Stimulated activated naive CD4-positive, alpha-beta T cell treated with Interleukin-2 at 50 U/mL for 16 hours (primary cell): ENCODE measurements at places on chromosomes 4 and X.
A peak's percentile ranks its signal among the peaks of the same experiment; 100 is the strongest.

DNA sequence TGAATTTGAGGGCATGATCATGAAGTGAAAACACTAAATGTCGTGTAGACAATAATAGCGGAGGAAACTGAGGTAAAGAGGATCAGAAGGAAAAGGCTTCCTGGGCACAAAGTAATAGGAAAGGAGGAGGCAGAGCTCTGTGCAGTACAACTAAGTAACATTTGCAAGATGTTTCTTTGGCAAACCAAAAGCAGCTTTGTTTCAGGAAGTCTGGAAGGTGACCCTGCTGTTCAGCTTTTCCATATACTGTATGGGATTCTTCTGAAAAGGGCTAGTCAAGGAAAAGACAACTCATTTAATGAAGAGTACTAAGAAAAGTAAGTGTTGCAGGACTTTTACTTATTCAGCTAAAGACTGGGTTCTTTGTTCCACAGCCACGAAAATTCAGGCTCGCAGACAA lies 463.1 kb downstream of the PCDH7 start:
- no peak for DNase-seq

DNA sequence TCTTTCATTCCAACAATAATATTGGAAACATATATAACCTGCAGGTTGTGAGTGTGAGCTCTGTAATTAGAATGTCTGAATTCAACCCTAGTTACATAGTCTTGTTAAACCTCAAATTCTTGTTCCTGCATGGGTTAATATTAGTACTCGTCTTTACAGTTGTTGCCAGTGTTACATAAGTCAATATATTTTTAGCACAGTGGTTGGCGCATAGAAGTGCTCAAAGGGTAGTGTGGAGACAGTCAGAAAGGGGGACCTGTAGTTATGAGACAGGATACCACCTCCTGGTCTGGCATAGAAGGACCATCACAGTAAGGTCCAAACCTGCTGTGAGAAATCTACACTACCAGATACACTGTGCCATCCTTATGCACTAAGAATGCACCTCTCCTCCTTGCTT lies 1045.9 kb upstream of the SLIT2 start:
- no peak for DNase-seq

DNA sequence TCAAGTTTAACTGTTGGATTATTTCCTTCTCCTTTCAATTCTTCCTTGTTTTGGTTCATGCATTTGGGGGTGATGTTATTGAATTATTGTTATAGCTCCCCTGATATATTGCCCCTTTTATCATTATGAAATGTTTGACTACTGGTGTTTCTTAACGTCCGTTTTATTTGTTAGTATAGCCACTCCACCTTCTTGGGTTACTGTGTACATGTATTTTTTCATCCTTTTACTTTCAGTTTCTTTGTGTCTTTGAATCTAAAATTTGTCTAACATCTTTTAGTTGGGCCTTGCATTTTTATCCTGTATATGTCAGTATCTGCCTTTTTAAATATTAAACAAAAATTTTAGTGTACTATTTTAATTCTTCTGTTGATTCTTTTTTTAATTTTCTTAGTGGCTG lies 88.7 kb downstream of the TNIP2 start:
- DNase-seq = no peak

DNA sequence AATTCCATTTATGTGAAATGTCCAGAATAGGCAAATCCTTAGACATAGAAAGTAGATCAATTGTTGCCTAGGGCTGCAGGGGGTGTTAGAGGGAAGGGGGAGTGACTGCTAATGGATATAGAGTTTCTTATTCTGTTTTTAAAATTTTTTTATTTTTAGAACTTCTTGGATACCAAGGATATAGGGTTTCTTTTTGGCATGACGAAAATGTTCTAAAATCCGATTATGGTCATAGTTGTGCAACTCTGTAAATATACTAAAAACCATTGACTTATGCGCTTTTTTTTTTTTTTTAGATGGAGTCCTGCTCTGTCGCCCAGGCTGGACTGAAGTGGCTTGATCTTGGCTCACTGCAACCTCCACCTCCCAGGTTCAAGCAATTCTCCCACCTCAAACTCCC lies 125.2 kb upstream of the USP9X start:
- DNase-seq = no peak

DNA sequence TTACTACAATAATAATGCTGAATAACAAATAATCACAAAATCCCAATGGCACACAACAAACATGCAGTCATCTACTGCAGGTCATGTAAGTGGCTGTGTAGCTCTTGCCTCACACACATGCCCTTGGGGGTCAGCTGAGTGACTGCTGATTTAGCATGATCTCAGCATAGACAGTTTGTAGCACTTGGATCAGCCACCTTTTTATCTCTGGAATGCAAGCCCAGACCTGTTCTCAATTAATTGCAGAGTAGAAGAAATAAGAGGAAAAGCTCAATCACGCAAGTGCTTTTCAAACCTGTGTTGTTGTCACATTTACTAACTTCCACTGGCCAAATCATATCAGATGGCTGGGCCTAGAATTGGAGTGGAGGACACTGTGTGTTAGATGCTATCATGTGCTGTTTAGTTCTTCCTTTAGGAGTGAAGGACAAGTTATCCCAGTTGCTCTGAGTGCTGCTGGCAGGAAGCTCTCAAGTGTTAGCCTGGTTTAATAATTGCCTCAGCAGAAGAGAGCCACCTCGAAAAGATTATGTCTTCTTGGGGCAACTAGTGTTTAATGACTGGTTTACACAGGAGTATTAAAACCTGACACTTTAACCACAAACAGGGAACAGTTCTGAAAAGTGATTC lies 128.3 kb upstream of the EPHA5 start:
- no peak for DNase-seq

- no peak for DNase-seq
Measured at GRCh38 chr4:168019019-168019651, 73.2 kb upstream of the ANXA10 start.

GRCh38 chr4:875818-876423 lies 50.0 kb upstream of the CPLX1 start:
- DNase-seq = no peak

DNA sequence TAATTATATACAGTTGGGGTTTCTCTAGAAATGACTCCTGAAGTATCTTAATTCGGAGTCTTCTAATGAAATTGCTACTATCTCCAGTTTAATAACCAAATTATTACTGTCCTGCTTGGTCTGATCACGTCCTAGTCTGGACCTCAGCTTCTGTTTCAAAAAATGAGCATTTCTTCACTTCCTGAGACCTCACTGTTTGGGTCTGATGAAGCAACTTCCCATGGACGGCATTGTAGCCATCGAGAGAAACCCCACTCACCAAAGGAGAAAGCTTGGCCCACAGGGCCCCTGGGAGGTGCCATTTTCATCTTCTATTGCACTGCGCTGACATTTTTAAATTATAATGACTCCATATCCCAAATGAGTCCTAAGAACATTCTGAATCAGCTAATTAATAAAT lies 178.0 kb downstream of the MGST2 start:
- no peak for DNase-seq

GRCh38 chrX:110759785-110760184 lies 35.8 kb downstream of the CHRDL1 start:
- no peak for DNase-seq

DNA sequence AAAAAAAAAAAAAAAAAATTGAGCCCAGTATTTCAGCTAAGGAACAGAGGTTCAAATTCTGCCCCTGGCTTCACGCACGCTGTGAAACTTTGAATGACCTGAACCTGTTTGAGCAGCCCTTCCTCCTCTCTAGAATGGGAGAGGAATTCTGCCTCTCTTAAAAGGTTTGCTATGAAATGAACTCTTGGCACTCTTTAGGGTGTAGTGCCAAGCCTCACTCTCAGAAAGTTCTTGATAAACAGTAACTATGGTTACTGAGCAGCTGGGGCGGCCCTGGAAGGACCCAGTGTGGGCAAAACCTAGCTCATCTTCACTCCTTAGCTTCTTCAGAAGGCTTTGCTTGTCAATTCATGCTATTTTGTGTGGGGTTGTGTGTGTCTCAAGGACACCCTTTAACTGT lies 73.7 kb downstream of the GEMIN8 start:
- no peak for DNase-seq

- no peak for DNase-seq
Measured at GRCh38 chr4:150006197-150006596, 72.0 kb upstream of the DCLK2 start.

DNA sequence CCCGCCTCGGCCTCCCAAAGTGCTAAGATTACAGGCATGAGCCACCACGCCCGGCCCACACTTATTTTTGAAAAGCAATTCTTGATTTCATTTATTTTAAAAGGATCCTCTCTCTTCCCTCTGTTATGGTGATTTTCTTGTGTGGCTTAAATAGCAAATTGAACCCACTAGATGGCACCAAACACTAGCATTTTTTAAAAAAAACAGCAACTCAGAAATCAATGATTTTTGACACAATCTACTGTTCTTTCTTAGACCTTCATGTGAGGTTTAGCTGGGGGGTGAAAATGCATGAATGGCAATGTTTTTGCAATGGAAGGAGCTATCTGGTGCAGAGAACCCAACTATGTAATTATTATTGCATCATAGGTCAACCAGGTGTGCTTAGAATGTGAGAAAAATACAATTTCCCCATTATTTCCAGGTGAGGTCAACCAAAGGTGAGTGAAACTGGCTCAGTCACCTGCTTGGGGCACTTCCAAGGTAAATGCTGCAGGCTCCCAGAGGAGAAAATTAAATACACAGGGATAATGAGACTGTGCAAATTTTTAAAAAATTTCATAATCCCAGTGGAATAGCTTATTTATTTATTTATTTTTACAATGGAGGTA lies 226.7 kb upstream of the PRKX start:
- DNase-seq = no peak

DNA sequence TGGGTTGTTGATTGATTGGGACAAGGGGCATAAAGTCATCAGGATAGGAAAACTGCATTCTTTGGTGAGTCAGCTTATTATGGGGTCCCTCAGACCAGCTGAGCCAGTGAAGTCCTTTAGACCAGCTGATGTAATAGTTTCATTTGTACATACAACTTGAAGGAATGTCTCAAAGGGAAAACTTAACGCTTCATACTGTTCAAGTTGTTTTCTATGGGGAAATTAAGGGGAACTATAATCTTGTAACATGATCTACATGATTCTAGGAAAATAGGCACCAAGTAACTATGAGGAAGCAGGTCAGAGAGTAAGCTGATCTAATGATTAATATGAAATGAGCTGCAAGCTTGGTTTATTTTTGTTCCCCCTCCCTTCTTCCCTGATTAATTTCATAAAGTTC lies 175.1 kb upstream of the GRID2 start:
- no peak for DNase-seq

DNA sequence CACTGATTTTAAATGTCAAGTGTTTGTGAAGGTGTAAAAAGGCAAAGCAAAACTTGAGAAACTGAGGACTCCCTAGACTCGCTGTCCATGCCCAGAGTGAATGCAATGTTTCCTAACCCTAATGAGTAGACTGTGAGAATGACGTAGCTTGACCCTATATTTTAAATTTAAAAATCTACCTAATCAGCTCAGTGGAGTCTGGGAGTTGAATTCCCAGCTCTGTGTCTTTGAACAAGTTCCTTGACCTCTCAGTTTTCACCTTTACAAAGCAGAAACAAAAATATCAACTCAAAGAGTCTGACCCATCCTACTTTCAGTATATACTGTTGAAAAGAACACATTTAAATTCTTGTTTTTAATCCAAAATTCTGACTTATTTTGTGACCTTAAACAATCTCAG lies 2.3 kb downstream of the FGA start:
- no peak for DNase-seq

DNA sequence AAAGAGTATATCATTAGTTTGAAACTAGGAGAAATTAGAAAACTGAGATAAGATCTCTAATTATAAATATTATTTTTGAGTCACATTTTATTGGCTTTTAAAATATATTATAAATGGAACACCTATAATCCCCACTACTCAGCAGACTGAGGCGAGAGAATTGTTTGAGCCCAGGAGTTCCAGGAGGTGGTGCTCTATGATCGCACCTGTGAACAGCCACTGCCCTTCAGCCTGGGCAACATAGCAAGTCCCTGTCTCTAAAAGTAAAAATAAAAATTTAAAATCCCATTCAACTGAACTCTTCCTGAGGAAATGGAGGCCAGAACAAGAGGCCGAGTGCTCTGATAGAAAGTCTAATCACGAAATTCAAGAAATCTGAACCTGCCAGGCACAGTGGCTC lies 6.3 kb upstream of the C4orf36 start:
- no peak for DNase-seq

GRCh38 chr4:48138511-48138910 lies 4.5 kb upstream of the TXK start:
- no peak for DNase-seq

DNA sequence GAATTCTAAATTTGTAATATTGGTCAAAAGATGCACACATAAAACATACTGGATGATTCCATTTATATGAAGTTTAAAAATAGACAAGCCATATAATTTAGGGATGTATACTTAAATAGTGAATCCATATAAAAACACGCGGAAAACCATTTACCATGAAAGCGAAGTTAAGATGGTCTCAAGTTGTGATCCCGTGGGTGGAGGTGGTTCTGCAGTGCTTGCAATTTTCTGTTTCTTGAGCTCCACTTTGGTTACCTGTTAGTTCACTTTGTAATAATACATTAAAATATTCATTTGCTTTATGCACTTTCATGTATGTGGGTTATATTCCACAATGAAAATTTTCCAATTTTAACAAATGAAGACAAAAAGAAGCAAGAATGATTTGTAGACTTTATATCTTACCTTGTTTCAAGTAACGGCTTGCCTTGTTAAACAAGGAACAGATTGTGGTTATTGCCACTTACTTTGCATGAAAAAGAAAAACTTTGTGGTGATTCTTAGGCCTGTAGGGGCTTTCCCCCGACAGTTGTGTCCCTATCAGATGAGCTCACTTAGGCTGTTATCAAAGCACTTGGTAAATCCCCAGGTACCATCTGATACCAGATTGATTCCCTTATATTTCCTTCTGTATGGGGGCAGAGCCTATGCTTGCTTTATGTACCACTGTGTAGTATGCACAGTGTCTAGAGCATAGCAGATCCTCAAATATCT lies 12.2 kb downstream of the UCP1 start:
- DNase-seq = peak; percentile 1

DNA sequence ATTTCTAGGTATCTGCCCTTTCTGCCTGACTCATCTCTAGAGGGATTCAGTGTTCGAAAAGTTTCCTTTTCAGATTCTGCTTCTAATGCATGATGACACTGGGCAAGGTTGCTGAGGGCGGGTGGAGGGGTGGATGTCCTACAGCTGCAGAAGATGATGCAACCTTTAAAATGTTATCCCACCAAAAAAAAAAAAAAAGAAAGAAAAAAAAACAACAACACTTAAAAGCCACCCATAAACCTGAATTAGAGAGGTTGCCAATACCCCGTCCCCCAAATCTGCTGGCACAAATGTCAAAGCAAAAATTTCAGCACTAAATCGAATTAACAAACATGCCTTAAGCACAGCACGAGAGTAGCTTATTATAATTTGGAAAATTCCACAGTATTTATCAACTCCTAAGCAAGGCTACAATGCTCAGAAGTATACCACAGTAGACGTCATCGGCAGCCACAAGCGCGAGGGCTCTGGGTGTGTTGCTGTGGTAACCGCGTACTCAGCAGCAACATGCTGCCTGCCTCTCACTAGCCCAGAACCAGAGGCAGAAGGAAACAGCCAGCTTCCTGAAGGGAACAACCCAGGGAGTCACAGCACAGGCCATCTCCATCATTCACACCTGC lies 167.5 kb upstream of the MAP3K15 start:
- peak; percentile 68 for DNase-seq
